ENCODE measurements at places on chromosomes 4 and X. TPM values are rescaled to one million over a fixed set of nuclear protein-coding genes. Genes with fewer than 3 reads are reported as not detected.

The PLXNB3 gene
- not detected for polyA plus RNA-seq

The RRH gene
- polyA plus RNA-seq, result not detected

The AVPR2 gene
- not detected for polyA plus RNA-seq

The TSC22D3 gene
- 737 TPM for polyA plus RNA-seq

The PASD1 gene
- polyA plus RNA-seq, result not detected

The SSR4 gene
- polyA plus RNA-seq, result 522 TPM

The PDE6B gene
- polyA plus RNA-seq, result 25.4 TPM

The SPINK2 gene
- polyA plus RNA-seq, result 155 TPM

The HSFX3 gene
- not detected for polyA plus RNA-seq

The SOWAHD gene
- 1.1 TPM for polyA plus RNA-seq

DNA sequence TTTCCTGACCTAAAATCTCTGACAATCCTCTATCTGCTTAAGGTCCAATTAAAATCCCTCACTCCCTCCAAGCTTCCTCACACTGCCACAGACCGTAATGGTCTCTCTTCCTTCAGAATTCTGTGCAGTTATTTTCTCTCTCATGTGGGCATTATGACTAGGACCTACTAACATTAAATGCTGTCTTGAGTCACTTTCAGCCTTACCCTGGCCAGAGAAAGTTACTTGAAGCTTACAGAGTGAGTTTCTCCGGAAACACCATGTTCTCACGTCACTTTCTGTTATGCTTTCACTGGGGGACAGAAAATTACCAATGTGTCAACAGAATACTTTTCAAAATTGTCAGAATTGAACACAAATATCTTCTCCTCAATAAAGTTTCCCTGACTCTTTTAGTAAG lies 271.8 kb downstream of the INPP4B start:
- H3K36me3 ChIP-seq, result no peaks in the 10 kb centered on the region
- no peak overlapping the region for H3K4me3 ChIP-seq
- no peak overlapping the region for H3K27ac ChIP-seq
- no peaks in the 10 kb centered on the region for H3K27me3 ChIP-seq
- no peak for DNase-seq

GRCh38 chr4:126682250-126682649 lies 950.5 kb upstream of the INTU start:
- no peak overlapping the region for H3K27ac ChIP-seq
- DNase-seq, result no peak
- H3K27me3 ChIP-seq, result no peaks in the 10 kb centered on the region
- no peak overlapping the region for H3K4me3 ChIP-seq
- no peaks in the 10 kb centered on the region for H3K36me3 ChIP-seq
- H3K4me1 ChIP-seq, result no peaks in the 10 kb centered on the region

DNA sequence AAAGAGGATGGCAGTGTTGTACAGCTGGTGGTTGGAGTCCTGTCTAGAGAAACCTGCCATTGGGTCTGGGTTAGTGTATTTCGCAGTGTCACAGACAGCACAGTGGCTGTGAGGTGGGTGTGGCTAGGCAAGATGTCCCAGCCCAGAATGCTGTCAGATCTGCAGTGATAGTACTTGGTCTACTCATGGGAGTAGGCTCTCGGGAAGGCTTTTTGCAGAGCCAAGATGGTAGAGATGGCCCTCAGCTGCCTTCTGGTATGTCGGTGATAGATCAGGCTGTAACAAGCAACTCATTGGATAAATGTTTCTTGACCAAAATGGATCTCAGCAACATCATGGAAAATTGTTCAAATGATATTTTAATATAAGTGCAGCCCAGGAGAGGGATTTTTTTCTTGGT lies 84.3 kb upstream of the WDR1 start:
- H3K4me3 ChIP-seq, result no peak overlapping the region
- H3K4me1 ChIP-seq, result no peaks in the 10 kb centered on the region
- no peak overlapping the region for H3K27ac ChIP-seq
- H3K36me3 ChIP-seq, result no peaks in the 10 kb centered on the region

DNA sequence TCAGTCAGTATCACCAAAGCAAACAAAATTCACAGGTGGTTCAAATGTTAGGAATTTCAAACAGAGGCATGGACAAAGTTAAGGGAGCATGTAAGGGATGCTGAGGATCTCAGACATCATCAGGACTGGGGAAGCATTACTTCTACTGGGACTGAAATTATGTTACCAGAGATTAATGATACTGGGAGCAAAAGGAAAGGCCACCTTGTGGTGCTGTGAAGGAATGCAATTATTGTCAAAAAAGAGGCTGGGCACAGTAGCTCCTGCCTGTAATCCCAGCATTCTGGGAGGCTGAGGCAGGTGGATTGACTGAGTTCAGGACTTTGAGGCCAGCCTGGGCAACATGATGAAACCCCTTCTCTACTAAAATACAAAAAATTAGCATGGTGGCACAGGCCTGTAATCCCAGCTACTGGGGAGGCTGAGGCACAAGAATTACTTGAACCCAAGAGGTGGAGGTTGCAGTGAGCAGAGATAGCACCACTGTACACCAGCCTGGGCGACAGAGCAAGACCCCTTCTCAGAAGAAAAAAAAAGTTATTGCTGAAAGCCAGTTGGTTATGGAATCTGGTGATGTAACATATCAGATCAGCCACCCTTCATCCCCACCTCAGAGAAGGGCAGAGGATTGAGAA lies 954.3 kb downstream of the PCDH7 start:
- H3K27me3 ChIP-seq, result no peaks in the 10 kb centered on the region
- DNase-seq, result no peak
- H3K36me3 ChIP-seq, result no peaks in the 10 kb centered on the region

DNA sequence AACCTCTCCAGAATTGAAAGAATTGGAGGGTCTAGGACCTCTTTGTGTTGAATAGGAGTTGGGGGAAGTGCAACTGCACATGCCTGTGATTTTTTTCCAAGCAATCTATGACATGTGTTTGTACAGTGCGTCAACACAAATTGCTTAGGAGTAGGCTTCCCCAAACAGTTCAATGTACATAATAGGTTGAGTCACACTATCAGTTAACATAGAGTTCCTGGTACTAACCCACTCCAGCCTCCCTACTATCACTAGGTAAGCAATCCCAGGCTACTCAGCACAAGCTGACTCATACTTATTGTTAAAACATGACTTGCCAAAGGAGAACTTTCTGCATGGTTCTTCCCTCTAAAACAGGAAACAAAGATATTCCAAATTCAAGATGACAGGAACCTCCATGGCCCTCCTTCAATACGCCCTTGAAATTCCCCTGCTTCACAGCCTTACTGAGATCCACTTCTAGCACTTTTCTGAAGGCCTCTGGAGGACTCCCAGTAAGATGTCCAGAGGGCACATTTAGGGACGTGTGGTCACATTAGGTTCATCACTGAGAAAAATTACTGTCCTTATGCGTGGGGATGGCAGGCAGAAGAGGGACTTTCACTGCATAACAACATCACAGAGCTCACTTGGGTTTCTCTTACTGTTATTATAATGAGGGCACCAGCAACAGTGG lies 8.4 kb upstream of the VSIG1 start:
- no peak overlapping the region for H3K27ac ChIP-seq
- peaks cover 61% of the 10 kb centered on the region for H3K4me1 ChIP-seq
- DNase-seq, result no peak
- no peak overlapping the region for H3K4me3 ChIP-seq
- H3K27me3 ChIP-seq, result no peaks in the 10 kb centered on the region
- no peaks in the 10 kb centered on the region for H3K36me3 ChIP-seq

DNA sequence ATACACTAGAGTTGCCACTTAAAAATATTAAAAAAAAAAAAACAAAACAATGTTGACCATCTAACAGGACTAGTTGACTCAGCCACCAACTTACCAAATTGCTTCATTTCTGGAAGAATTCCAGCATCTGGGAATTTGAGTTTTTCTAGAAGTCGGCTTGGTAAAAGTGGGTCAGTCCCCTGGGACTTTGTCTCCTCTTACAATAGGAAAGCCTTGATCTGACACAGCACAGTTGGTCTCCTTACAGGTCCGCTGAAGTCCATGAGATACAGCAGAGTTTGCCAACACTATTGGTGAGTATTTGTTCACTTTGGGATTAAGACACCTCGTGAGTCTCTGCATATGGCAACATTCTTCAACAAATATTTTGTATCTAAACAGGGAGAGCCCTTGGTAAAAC lies 18.2 kb upstream of the DDIT4L start:
- no peak overlapping the region for H3K27ac ChIP-seq
- H3K4me1 ChIP-seq, result no peaks in the 10 kb centered on the region
- peaks cover 18% of the 10 kb centered on the region for H3K27me3 ChIP-seq
- DNase-seq, result no peak
- no peak overlapping the region for H3K4me3 ChIP-seq

- no peak overlapping the region for H3K27ac ChIP-seq
- H3K4me1 ChIP-seq, result no peaks in the 10 kb centered on the region
- no peak overlapping the region for H3K4me3 ChIP-seq
These were observed 36.6 kb downstream of the SYTL4 start for GRCh38 chrX:100695302-100695701.

DNA sequence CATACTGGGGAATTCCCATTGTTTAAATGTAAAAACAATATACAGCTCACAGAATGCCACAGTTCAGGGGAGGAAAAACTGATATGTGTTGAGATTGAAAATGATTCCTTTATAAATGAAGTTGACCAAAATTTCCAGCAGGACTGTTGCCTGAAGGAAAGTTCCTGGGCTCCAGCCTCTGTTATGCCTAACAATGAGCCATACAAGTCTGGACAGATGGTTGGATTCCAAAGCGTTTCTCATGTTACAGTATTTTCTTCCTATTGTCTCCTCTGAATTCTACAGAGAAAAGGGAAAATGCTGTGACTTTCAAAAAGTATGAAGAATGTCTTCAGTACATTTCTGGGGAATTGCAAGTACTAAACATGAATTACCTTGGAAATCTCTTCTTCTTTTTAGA lies 73.3 kb downstream of the ALPK1 start:
- H3K27me3 ChIP-seq, result no peaks in the 10 kb centered on the region
- DNase-seq, result no peak
- H3K27ac ChIP-seq, result no peak overlapping the region
- H3K4me3 ChIP-seq, result no peak overlapping the region

DNA sequence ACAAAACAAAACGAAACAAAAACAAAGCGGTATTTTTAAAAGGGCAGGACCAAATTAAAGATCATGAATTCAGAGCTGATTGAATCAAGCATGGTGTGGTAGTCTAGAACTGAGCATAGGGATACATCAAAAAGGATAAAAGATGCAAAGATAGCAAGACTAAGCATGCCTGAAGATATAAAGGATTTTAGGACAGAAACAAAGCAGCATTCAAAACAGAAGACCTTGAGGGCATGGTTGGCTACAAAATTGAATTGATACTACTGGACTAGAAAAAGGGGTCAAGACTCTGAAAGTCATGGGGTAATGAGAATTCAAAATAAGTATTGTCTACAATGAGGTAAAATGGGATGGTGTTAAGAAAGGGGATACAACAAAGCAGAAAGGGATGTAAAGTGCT lies 41.6 kb downstream of the RAB33A start:
- no peaks in the 10 kb centered on the region for H3K4me1 ChIP-seq
- no peaks in the 10 kb centered on the region for H3K27me3 ChIP-seq
- DNase-seq, result no peak
- H3K36me3 ChIP-seq, result peaks cover 9% of the 10 kb centered on the region

DNA sequence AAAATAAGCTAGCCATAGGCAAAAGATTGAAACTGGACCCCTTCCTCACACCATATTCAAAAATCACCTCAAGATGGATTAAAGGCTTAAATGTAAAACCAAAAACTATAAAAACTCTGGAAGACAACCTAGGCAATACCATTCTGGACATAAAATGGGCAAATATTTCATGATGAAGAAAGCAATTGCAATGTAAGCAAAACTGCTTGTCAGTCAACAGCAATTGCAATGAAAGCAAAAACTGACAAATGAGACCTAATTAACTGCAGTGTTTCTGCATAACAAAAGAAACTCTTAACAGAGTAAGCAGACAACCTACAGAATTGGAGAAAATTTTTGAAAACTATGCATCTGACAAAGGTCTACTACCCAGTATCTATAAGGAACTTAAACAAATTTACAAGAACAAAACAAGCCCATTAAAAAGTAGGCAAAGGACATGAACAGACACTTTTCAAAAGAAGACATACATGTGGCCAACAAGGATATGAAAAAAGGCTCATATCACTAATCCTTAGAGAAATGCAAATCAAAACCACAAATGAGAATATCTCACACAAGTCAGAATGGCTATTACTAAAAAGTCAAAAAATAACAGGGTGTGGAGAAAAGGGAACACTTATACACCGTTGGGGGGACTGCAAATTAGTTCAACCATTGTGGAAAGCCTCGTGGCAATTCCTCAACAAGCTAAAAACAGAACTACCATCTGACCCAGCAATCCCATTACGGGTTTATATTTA lies 46.7 kb downstream of the CFAP299 start:
- no peaks in the 10 kb centered on the region for H3K4me1 ChIP-seq
- no peaks in the 10 kb centered on the region for H3K36me3 ChIP-seq
- no peak overlapping the region for H3K27ac ChIP-seq
- DNase-seq, result no peak
- no peaks in the 10 kb centered on the region for H3K27me3 ChIP-seq

GRCh38 chrX:57380026-57380796 lies 93.7 kb downstream of the FAAH2 start:
- H3K27ac ChIP-seq, result no peak overlapping the region
- no peaks in the 10 kb centered on the region for H3K4me1 ChIP-seq
- peaks cover 30% of the 10 kb centered on the region for H3K36me3 ChIP-seq
- no peaks in the 10 kb centered on the region for H3K27me3 ChIP-seq
- H3K4me3 ChIP-seq, result no peak overlapping the region

DNA sequence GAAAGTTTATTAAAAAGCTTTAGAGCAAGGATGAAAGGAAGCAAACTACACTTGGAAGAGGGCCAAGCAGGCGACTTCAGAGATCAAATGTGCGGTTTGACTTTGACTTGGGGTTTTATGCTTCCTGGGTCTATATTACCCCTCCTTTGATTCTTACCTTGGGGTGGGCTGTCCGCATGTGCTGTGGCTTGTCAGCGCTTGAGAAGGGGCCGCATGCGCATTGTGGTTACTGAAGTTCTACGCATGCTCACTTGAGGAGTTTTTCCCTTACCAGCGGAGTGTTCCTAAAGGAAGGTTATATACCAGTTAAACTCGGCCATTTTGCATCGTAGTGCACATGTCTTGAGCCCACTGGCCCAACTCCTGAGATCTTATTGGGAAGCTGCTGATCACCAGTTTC lies 9.9 kb downstream of the ZNF157 start:
- peak; percentile 90 for DNase-seq
- peak overlapping the region; percentile 82 for H3K4me3 ChIP-seq
- H3K36me3 ChIP-seq, result peaks cover 2% of the 10 kb centered on the region

- H3K27me3 ChIP-seq, result no peaks in the 10 kb centered on the region
- H3K27ac ChIP-seq, result no peak overlapping the region
- no peak for DNase-seq
- H3K36me3 ChIP-seq, result no peaks in the 10 kb centered on the region
These were observed 5.4 kb downstream of the RAB9A start for GRCh38 chrX:13694359-13694758.

GRCh38 chr4:83569987-83570386 lies 34.1 kb downstream of the GPAT3 start:
- peaks cover 3% of the 10 kb centered on the region for H3K4me1 ChIP-seq
- no peaks in the 10 kb centered on the region for H3K27me3 ChIP-seq
- H3K27ac ChIP-seq, result no peak overlapping the region
- no peak for DNase-seq

GRCh38 chr4:30525662-30526315 lies 194.4 kb upstream of the PCDH7 start:
- DNase-seq, result no peak
- no peaks in the 10 kb centered on the region for H3K36me3 ChIP-seq
- H3K4me3 ChIP-seq, result no peak overlapping the region
- no peak overlapping the region for H3K27ac ChIP-seq
- H3K27me3 ChIP-seq, result no peaks in the 10 kb centered on the region

- no peaks in the 10 kb centered on the region for H3K27me3 ChIP-seq
- no peak overlapping the region for H3K4me3 ChIP-seq
- no peak for DNase-seq
- no peaks in the 10 kb centered on the region for H3K36me3 ChIP-seq
- H3K27ac ChIP-seq, result peak overlapping the region; percentile 7
These were observed 55.0 kb downstream of the PRPS1 start for GRCh38 chrX:107683124-107683895.
